ENCODE measurements at places on chromosomes 5 and 9.

DNA sequence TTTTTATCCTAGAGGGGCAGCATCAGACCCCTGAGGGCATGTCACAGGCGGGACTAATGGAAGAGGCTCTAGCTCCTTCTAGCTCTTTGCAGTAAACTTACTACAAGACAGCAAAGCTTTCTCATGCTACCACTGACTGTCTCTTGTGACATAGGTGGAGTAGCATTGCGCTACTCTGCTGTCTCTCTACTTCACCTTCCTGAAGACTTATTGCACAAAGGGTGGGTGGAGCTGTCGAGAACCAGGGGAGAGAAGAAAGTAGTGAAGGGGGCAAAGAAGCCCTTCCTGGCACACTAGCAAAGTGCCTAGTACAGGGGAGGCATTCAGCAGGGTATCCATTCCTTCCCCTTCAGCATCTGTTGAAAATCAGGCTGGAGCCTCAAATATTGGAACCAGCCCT, 36.1 kb upstream of the NEK6 start:
- no peak for DNase-seq

DNA sequence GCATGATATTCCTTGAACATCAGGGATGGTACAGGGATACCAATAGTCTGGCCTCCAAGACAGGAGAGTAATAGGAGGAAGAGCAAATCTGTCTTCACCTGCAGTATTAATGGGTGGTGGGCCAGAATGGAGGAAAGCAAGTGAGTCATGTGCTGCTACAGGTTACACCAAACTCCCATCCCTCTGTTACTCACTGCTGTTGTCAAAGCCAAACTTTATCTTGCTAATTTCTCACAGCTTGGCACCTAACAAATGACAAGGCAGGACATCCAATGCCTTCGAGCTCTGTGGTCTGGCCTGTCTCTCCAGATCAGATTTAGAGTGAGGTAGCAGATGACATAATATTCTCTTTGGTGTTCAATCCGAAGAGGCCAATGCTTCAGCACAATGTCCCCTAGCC, 26.8 kb downstream of the PLAC8L1 start:
- DNase-seq, result no peak

- no peak for DNase-seq
These were observed 451.6 kb upstream of the CD180 start for GRCh38 chr5:67648201-67648671.

- no peak for DNase-seq
These were observed 691.2 kb downstream of the TLR4 start for GRCh38 chr9:118395415-118395814.

Measured in activated CD8-positive, alpha-beta memory T cell treated with anti-CD3 and anti-CD28 coated beads, Interleukin-2, amount 50 U/mL, for 4 hours (primary cell).